ENCODE measurements at places on chromosomes 12 and 14. TPM values are rescaled to one million over a fixed set of nuclear protein-coding genes. Genes with fewer than 3 reads are reported as not detected.

Gene KLRC1
- not detected for total RNA-seq

Gene HELB
- 2.1 TPM for total RNA-seq

Gene CNTN1
- 9.8 TPM for total RNA-seq

Gene C14orf93
- 4.6 TPM for total RNA-seq

Gene TMED10
- 293 TPM for total RNA-seq

DNA sequence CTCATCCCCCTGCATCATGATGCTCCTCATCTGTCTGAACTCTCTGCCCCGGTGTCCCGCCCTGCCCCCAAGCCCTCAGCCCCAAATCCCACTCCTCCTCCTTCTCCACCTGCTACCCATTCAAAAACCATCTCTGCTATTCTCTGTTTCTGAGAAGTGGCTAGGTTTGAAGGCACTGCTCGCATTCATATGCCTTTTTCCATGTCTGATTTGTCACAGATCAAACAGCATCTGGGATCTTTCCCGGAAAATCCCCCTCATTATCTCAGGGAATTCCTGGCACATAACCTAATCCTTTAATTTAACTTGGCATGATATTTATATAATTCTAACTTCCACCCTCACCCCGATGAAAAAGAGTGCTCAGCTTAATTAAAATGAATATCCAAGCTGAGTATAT, 3.3 kb upstream of the ADAM20 start:
- ATAC-seq = no peak

- no peak for ATAC-seq
Measured at GRCh38 chr12:10503460-10503859, 2.2 kb upstream of the EIF2S3B start.

- no peak for ATAC-seq
Measured at GRCh38 chr14:96194657-96195431, 9.8 kb upstream of the BDKRB2 start.

- no peak for ATAC-seq
Measured at GRCh38 chr12:131093604-131093955, 139.9 kb downstream of the ADGRD1 start.

DNA sequence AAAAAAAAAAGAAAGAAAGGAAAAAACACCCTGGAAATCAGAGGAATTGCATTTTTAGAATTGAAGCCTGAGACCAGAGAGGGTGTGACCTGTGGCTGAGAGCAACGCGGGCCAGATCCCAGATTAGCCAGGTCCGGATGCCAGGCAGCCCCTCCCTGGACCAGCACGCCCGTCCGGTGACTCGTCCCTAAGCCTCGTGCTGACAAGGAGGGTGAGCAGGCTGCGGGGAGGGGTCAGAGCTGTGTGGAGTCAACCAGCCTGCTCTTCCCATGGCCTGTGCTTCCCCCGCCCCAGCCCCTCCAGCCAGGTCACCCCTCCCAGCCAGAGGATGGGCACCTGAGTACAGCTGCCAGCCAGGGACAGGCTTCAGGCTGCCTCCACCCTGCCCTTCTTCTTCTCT, 4.2 kb upstream of the KLC1 start:
- peak; percentile 84 for ATAC-seq

GRCh38 chr12:104763168-104763805, 194.8 kb downstream of the SLC41A2 start:
- peak; percentile 26 for ATAC-seq

Measured in esophagus mucosa (tissue), 1 donor.